Activated T-cell treated with anti-CD3 and anti-CD28 coated beads, Interleukin-2, amount 50 U/mL, for 4 hours (primary cell): ENCODE measurements at places on chromosomes 2 and 18. TPM values are rescaled to one million over a fixed set of nuclear protein-coding genes. Genes with fewer than 3 reads are reported as not detected.

GRCh38 chr2:239348563-239349452 is 52.0 kb downstream of the HDAC4 start:
- DNase-seq, result no peak

- DNase-seq, result no peak
Measured at GRCh38 chr2:88069117-88069516, 1.5 kb downstream of the SMYD1 start.

GRCh38 chr2:220281771-220282170 is 654.3 kb downstream of the SLC4A3 start:
- DNase-seq, result no peak

GRCh38 chr18:37565101-37565976 is at the start of gene CELF4:
CELF4 (minus strand) TSS chr18:37565798.
- no peak for DNase-seq

GRCh38 chr2:127647242-127648190 is 1.6 kb downstream of the GPR17 start:
- DNase-seq, result no peak

Gene COL4A3
- not detected for total RNA-seq

Gene NTSR2
- not detected for total RNA-seq

Gene RHOB
- total RNA-seq, result 14.2 TPM

Gene DAW1
- not detected for total RNA-seq
